ENCODE measurements at places on chromosomes 13 and 19.

DNA sequence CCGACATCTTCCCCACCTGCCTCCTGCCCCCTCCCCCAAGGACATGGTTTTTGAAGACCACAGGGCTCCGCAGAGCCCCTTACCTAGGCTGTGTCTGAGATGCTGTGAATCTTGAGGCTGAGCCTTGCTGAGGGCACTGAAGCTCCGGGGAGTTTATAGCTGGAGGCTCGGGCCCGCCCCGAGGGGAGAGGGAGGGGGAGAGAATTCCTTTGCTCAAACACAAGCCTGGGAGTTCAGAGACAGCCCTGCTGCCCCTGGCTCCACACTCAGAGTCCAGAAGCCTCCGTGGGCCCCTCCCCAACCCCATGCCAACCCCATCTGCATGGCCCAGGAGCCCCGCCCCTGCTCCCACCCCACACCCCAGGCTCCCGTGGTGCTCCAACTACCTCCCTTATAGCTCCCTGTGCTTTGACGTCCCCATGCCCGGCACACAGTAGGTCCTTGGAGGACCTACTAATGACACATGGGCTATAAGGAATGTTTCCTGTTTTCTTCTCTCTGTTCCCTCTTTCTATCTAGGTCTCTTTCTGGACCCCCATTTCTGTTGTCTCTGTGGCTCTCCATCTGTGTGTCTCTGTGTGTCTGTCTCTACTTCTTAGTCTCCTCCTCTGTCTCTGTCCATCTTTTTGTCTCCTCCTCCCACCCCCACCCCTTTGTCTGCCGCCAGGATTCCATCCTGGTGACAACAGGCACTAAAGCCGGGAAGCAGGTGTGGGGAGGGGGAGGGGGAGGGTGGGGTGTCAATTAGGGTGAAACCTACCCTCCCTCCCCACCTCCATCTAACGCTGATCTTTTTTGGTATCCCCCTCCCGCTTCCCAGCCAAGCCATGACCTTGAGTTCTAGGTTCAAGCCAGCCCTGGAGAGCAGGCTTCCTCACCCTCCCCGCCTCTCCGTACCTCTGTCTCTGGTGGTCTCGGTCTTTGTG lies at the start of gene TNNT1:
Gene TNNT1 (minus strand): TSS at position 129 of the 926 bp plus-strand sequence. CDS start 2,049 bp downstream, outside the sequence.
- no peak for DNase-seq

DNA sequence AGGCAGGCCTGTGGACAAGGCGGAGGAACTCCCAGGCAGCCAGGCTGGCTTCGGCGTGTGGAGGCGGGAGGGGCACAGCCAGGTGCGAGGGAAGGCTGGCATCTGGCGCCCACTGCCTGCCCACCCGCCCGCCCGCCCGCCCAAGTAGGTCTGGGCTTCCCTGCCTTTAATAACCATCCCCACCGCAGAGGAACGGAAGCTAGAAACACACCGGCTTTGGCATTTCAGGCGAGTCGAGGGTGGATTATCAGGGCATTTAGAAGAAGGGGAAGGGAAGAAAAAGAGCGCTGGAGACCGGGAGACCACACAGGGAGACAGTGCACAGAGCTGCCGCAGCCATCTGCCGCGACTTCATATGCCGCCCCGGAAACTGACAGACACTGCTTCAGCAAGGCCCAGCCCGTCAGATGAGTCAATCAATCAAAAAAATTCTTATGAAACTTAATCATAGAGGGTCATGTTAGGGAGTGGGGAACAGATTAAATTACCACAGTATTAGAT lies 199.7 kb downstream of the TSHZ3 start:
- no peak for DNase-seq

- DNase-seq, result no peak
Measured at GRCh38 chr19:15758379-15758778, 20.6 kb downstream of the OR10H3 start.

DNA sequence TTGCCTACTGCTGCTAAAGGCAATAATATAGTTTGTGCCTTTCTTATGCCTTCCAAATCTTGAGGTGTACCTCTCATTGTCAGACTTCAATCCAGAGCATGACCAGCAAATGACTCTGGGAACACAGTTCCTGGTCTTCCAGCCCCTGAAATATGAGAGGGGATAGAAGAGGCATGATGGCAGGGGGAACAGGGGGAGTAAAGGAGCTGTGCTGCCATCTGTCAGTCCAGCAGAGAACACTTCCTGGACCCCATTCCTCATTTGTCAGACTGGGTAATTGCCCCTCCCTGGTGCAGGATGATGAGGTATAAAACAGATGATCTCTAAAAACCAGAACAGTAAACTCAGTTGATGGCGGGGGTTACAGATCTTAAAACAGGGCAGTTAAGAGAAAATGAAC lies 618.7 kb downstream of the DIAPH3 start:
- DNase-seq, result no peak

GRCh38 chr13:34046457-34046856 lies 228.5 kb downstream of the RFC3 start:
- DNase-seq, result no peak

DNA sequence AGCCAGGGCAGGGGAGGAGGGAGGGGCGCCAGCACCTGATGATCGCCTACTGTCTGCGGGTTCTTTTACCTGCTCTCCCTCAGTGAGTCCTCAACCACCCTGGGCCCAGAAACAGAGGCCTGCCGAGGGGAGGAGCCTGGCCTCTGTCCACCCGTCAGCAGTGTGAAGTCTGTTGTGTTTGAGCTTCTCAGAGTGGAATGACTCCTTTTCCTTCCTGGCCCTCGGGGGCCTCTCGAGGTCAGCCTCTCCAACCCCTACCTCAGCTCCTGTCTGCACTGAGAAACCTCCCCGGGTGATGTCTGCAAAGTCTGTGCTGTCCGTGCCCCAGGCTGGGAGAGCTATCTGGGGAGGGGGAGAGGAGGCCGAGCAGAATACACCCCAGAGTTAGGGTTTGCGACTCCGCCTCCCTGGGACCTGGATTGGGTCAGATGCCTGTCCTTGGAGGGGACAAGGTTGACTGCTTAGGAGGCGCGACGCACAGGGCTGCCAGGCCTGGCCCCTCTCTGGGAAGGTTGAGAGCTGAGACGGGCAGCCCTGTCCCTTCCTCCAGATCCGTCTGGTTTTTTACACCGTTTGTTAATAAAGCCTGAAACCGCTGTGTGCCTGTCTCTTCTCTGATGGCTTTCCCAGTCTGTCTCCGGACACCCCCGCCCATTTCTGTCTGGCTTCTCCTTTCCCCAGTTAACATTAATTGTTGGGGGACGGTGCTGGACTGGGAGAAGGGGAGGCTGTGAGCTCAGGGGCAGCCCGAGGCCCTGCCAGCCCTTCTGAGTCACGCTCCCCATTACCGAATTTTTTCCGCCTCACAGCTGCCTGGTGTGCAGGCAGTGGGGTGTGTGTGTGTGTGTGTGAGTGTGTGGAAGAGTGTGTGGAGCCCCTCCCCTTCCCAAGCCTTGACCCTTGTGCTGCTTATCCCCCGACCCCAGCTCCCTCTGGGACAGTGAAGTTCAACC lies 989 bp upstream of the SSC5D start:
- DNase-seq, result no peak

- DNase-seq, result no peak
Measured at GRCh38 chr13:97921176-97921816, 32.2 kb upstream of the IPO5 start.

- no peak for DNase-seq
Measured at GRCh38 chr13:50393628-50394027, 378.4 kb downstream of the KCNRG start.

DNA sequence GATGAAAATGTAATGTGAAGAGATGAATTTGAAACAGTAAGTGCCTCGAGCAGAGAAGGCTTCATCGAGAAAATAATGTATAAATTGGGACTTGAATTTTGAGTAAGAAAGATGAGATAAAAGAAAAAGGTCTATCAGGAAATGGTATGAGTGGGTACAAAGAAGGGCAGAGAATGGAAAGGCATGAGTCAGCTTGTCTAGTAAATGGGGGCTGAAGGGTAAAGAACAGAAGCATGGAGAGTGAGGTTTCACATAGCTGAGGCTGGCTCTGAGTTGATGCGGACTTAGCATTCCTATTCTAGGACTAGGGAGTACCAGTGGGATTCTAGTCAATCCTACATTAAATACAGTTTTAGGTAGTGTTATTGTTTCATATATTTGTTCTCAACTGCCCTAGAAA lies 85.8 kb downstream of the ZC3H13 start:
- DNase-seq, result no peak

DNA sequence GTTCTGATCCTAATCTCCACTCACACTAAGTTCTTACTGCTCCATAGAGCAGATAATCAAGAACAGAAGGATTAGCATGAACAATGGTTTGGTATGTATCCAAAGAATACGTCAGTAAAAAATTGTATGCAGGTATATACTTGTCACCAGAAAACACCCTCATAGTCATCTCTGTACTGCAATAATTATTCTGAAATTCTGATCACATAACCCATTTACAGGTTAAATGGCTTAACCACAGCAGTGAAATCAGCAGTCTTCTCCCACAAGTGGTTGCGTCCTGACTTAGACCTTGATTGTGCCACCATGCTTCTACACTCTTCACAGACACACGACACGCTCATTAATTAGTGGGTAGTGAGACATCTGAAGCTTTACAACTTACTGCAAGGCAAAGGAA lies 50.9 kb downstream of the LNX2 start:
- no peak for DNase-seq

GRCh38 chr19:55297267-55297666 lies 13.5 kb downstream of the BRSK1 start:
- DNase-seq, result no peak

DNA sequence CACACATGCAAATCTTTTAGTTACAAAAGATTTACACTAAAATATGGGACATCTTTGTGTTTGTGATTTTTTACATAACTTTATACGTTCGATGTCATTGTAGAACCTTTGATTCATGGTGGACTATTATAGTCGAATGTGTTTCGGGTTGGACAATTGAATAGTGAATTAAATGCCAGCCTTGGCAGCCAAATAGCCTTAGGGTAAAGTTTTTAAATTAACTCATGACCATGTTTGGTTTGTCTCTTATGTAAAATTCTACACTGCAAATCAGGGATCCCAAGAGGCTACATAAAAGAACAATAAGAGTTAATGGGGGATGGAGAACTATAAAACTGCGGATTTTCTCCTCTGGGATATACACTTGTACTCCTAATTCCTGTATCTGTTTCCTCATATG lies 1735.6 kb upstream of the SPRY2 start:
- peak; percentile 3 for DNase-seq

GRCh38 chr13:59409211-59409610 lies 754.5 kb downstream of the DIAPH3 start:
- no peak for DNase-seq

- DNase-seq, result no peak
Measured at GRCh38 chr19:19745496-19746285, 12.8 kb upstream of the ZNF14 start.

DNA sequence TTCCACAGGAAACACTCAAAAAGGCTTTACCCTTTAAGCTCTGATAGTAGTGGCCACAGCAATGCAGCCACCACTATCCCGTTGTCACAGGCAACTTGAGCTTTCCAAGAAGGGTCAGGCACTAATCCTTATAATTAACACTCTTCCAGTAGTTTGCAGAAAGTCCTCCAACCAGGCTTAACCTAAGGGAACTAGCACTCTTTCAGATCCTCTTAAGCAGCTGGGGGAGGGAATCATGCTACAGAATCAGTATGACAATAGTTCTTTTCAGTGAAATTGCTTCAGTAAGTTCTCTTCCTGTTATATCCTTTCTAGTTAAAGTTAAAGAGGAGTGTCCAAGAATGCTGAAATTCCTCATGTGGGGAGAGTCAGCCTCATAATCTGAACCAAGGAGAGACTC lies 82.2 kb downstream of the TNFSF11 start:
- DNase-seq, result peak; percentile 19

DNA sequence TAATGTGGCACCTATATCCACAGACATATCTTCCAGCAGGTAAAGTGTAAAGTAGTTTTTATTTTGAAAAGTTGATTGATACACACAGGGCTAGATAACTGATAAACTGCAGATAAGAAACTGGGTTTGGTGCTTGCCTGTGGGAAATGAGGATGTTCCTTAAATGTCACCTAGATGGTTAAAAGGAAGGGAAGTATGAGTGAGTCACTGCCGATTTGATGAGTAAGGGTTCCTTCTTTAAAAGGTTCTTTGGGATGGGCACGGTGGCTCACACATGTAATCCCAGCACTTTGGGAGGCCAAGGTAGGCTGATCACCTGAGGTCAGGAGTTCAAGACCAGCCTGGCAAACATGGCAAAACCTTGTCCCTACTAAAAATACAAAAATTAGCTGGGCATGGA lies 73.8 kb upstream of the FRY start:
- no peak for DNase-seq

- DNase-seq, result no peak
Measured at GRCh38 chr13:91078093-91078679, 269.3 kb upstream of the MIR17HG start.

- DNase-seq, result no peak
Measured at GRCh38 chr13:100675661-100676129, 1.1 kb upstream of the TMTC4 start.

GRCh38 chr13:38875186-38875875 lies 115.3 kb downstream of the STOML3 start:
- DNase-seq, result no peak

- DNase-seq, result no peak
Measured at GRCh38 chr19:29672319-29672932, 7.2 kb downstream of the PLEKHF1 start.

GRCh38 chr13:85277748-85278147 lies 521.5 kb downstream of the SLITRK6 start:
- DNase-seq, result no peak

GRCh38 chr19:5674714-5675113 lies 5.6 kb downstream of the MICOS13 start:
- no peak for DNase-seq

DNA sequence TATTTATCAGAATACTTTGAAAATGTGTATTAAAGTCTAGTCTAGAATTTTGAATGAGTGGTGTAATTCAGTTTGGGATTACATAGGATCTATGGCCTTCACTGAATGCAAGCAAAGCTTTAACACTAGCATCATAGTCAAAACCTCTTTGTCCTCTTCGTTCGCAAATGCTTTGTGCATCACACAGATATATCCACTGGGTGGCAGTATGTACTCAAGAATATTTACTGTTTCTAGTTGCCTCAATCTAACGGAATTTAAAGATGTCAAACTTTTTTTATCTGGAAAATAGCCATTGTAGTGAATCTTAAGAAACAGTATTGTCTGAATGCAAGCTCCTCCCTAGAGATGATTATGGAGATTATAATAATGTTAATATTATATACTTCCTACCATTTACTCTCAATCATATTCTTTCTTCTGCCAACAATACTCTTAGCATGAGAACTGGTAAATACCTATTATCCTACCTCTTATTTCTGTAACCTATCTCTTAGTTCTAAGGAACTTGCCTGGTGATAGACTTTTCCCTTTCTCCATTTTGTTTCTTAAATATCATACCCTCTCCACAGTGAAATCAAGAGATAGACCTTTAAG lies 25.8 kb downstream of the LACC1 start:
- peak; percentile 71 for DNase-seq

- DNase-seq, result no peak
Measured at GRCh38 chr13:25166306-25166705, 5.8 kb downstream of the AMER2 start.

GRCh38 chr13:30898070-30898469 lies 8.0 kb upstream of the MEDAG start:
- DNase-seq, result no peak

- DNase-seq, result no peak
Measured at GRCh38 chr13:78341032-78341431, 262.3 kb downstream of the POU4F1 start.

GRCh38 chr19:46014941-46015686 lies 7.7 kb downstream of the PGLYRP1 start:
- peak; percentile 68 for DNase-seq

GRCh38 chr19:48186541-48186991 lies 16.1 kb downstream of the ZSWIM9 start:
- no peak for DNase-seq
